ENCODE measurements at places on chromosomes 7 and 10.
A peak's percentile ranks its signal among the peaks of the same experiment; 100 is the strongest.

DNA sequence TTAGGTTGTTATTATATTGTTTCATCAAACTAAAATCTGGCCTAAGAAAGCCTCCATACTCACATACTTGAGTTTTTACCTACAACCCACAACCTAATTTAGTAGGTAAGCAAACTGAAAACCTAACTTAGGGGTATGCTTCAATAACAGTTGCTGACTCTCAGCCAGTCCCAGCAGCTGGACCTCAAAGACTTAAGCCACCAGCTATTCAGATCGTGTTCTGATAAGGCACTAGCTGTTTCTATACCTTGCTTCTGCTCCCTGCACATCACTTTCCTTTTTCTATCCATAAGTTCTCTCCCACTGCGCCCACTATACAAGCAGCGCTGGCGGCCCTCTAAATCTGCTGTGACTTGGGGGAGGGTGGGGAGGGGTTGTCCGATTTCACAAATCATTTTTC, 42.3 kb downstream of the SUGCT start:
- DNase-seq = no peak

GRCh38 chr10:80184291-80184690, 21.0 kb downstream of the ANXA11 start:
- no peak for DNase-seq

DNA sequence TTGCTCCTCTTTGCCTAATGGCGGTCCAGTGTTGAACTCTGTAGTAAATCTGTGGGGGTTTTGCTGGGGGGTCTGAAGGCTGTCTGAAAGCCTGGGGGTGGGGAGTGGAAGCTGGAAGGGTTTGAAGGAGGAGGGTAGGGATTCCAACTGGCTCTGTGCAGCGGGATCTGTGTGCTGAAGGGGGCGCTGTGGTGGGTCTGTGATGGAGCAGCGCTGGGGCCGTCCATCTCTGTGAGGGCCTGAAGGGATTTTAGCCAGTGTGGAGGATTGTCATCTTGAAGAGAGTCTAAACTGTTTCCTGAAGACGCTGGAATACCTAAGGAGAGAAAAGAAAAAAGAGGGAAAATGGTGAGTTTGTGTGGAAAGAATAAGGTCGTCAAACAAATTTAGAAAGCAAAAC, 129.2 kb downstream of the STRA8 start:
- DNase-seq = no peak

DNA sequence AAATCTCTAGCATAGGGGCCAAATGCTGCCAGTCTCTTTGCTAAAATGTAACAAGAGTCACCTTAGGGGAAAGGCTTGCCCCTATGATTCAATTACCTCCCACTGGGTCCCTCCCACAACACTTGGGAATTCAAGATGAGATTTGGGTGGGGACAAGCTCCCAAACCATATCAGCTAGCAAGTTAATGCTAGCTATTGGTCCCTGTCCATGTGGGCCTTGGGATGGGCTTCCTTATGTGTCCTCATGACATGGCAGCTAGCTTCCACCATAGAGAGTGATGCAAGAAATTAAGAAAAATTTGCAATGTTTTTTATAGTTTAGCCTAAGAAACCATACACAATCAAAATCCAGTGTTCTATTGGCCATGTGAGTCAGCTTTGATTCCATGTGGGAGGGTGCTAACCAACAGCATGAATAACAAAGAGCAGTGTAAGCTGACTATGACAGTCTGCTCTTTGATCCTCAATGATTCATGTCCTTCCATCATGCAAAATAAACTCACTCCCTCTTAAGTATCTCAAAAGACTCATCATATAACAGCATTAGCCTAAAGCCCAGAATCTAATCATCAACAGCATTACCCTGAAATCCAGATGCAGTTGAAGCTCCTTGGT, 21.7 kb upstream of the ZNF365 start:
- DNase-seq = no peak

GRCh38 chr7:144738708-144739314, 97.0 kb downstream of the TPK1 start:
- DNase-seq = peak; percentile 1

DNA sequence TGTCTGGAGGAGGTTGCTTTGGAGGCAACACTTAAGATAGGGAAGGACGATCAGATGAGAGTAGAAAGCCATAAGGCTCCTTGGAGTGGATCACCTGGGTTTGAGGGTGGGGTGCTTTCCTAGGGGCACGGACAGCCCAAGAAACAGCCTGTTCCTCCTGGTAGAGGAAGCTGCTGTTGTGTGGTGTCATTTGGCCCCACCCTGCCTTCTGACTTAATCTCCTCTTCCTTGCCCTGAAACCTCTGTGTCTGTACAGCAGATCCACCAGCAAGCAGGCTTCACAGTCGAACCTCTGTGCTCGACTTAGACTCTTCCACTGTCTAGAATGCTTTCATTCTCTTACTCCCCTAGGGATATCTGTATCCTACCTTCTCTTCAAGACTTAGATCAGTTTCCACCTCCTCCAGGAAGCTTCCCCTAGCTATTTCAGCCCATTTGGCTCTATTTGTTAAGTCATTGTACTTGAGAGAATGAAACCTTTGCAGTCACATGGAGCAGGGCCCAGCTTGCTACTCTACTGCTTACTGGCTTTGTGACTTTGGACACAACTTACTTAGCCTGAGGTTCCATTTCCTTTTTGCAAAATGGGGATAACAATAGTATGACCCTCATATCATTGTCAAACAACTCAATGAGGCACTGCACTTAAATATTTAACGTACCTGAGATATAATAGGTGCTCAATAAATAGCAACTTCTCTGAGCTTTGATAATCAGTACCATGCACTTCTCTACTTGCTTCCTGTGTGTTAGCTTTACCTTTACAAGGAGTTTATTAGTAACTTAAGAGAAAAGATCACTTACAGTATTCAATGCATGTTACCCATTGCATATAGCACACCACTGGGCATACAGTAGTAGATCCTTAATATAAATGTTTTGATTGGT, 5.0 kb downstream of the MXI1 start:
- no peak for DNase-seq

DNA sequence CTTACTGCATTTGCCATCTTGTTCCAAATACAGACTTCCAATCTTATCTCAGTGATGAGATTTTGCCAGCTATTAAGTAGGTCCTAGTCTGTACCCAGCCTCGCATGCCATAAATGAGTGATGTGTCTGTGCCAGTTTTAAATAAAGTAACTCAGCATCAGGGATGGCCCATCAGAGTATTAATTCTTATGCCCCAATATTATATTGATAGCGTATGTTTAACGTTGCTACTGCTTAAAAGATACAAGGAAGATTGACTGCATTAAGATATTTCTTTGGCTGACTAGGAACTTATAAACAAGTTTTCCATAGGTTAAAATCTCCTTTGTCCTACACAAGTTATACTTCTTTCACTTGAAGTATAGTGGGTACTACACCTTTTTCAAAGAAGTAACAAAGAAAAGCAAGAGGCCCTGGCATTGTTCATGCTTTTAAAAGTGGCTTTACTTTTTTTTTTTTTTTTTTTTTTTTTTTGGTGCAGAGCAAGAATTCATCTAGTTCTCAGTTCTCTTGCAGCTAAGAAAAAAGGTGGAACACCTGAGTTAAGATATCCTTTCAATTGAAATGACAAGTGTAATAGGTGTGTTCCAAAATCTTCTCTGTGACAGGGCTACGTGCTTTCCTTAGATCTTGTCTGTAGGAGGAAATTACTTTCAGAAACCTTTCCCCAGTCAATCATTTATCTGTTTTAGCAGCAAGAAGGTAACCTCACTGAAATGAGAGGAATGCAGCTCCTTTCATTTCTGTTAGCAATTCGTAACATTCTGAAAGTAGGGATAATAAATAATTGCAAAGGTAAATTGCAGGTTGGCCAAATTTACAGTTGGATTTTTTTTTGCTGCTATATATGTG, 245.0 kb downstream of the CELF2 start:
- DNase-seq = no peak

Measured in stimulated activated CD4-positive, alpha-beta T cell treated with anti-CD3 and anti-CD28 coated beads, TNF-alpha, amount 100 ng/mL, for 4 hours (primary cell).